ENCODE measurements at places on chromosomes 1 and 21. TPM values are rescaled to one million over a fixed set of nuclear protein-coding genes. Genes with fewer than 3 reads are reported as not detected.

- DNase-seq = no peak
Observed at GRCh38 chr1:2463396-2463795, 12.7 kb upstream of the PLCH2 start.

DNA sequence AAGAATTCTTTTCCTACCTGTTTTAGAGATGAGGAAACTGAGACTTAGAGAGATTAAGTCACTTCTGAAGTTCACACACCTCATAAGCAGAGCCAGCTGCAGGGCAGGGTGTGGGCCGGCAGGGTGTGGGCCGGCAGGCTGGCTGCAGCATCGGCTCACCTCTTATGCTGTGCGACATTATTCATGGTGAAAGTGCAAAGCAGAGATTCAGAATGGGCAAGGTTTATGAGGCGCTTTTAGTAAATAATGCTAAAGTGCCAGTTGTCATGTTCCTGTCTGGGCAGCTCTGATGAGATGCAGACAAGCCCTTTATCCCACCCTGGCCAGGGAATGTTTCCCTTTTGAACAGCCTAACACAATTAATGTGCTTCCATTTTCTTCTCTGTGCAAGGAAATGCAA lies 14.6 kb downstream of the MAB21L3 start:
- DNase-seq = no peak

DNA sequence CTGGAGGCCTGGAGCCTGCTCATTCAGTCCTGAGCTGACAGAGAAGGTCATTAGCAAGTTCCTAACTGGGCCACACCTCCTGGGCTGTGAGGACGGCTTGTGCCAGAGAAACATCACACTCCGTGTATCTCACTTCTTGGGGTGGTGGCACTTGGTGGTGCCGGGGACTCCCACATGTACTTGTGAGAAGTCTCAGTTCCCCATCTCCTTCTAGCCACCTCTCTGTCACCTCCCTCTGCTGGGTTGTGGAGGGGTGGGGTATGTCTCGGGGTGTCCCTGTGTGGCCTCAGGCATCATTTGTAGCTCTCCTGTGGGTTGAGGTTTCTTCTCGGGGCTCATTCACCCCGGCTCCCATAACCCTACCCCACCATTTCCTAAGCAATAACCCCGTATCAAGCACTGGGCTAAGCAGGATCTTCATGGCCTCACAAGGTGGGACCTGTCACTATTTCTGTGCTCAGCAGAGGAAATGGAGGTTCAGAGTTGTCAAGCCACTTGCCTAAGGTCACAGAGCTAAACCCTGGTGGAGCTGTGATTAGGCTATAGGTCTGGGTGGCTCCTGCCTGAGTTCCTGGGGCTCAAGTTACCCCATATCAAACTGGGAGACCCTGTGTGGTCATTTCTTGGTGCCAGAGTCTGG lies 62.5 kb downstream of the UBIAD1 start:
- DNase-seq = peak; percentile 48

GRCh38 chr1:246508897-246509688 lies 2.0 kb upstream of the SMYD3 start:
- DNase-seq = no peak

DNA sequence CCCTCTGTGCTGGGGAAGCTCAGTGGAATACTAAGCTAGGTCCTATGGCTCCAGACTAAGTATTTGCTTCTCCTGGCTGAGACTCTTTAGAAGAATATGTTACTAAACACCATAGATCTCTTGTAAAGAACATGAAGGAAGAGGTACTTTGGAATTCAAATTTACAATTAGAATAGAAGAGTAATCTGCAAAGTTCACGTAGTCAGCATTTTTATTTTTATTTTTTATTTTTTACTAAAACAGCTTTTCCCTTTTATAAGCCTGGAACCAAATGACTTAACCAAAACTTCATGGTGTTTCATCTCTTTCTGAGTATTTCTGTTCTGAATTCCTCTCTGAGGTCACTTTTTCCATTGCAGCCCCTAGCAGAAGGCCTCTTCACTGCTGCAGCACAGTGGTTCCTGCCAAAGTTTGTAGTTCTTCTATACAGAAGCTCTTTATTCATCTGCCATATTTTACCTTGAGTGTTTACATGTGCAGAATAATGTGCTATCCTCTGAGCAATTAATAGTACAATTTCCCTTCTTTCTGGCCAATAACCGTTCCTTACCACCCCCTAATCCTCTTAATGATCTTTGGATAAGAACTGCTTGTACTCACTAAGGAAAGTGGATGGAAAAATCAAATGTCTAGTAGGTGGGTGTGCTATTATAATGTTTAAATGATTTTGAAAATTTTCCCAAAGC lies 27.2 kb downstream of the TSEN15 start:
- no peak for DNase-seq

DNA sequence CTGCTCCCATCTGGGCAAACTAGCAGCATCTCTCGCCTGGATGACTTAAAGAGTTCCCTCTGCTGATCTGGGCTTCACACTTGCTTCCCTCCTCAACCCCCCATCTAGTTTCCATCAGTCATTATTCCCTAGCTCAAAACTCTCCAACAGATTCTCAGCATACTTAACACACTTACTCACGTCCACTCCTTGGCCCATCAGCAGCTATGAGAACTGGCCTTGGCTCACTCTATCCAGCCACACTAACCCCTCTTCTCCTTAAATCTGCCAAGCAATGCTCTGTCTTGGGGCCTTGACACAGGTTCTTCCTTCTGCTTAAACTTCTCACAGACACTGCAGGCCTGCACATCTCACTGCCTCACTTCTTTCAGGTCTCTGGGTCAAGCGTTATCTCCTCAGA lies 41.6 kb downstream of the GNG12 start:
- no peak for DNase-seq

DNA sequence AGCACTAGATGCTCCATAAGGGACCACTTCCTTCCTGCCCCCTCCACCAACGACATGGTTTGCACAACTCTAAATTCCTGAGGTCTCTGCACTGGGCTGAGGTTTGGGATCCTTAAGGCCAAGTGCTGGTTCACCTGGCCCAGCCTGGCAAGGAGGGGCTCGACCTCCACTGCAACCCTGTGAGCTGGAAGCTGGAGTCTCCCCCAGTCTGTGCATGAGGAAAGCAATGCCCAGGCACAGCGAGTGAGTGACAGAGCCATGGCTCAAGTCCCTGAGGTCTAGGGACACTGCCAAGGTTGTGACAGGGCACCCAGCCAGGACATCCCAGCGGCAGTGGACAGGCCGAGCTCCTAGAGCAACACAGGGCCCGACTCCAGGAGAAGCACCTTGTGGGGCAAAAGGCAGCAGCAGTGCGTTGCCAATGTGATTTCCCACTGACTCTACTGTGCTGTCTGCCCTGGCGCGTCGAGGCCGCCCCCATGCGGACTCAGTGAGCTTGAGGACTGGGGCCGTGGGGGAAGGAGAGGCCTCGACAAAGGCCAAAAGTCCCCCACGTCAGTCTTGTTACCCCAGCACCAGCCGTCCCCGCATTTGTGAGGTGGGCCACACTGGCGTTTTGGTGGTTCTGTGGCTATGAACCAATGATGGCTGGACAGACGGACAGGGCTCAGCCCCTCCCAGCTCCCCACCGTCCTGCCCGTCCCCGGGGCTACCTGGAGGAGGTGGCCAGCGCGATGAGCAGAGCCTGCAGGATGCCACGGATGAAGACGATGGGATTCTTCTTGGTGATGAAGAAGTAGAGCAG lies 30.0 kb downstream of the PODN start:
- DNase-seq = no peak

DNA sequence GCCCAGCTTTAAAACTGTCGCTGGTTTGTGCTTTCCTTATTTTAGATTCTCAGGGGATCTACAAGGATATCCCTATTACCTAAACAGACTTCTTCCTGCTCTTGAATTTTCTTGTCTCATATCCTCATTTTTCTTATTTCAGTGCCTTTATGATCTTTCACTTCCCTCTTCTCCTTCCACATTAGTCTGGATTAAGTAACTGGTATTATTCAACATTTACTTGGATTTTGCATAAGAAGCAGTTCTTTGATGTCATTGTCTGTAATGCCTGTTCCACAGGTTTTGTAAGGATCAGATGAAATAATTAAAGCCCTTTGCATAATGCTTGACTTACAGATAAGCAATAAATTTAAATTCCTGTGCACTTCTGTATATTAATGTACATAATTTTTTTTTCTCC lies 26.5 kb downstream of the CXADR start:
- DNase-seq = no peak

- DNase-seq = no peak
Observed at GRCh38 chr1:9397997-9398526, 105.4 kb downstream of the SPSB1 start.

- DNase-seq = no peak
Observed at GRCh38 chr1:89190017-89190416, 8.7 kb downstream of the GBP4 start.

DNA sequence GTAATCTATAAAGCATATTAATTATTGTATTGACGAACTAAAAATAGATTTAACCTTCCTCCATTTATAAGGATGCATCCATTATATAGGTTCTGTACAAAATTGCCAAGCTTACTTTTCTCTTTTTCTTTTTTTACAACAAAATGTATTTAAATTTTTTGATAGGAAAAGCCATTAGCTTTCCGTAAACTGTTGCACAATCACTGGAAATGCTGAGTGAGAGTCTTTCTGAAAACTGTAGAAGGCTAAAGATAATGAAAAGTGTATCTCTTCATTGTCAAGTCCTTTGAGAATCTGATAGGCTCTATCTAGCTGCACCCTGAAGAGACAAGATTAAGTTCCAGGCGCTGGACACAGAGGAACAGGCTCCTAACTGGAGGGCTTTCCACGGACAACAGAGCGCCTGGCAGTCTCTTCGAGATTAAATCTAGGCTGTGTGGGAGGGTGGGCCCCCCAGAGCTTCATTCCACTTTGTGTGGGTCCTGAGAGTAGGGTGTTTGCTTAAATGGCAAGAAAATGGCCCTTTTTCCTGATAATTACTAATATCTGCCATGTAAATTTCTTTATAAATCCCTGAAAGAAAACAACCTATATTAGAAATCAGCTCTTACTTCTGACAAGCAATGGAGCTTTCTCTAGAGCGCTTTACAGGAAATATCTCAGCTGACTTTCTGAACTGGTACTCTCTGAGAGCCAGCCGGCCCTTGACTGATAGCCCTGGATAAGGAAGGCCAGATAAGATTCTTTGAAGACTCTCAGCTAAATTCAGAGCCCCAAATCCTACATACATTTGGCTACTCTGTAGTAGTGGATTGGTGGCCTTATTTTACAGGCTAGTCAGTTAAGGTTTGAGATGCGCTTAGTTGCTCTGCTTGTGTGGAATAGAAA lies 108.3 kb downstream of the FMN2 start:
- DNase-seq = no peak

- DNase-seq = no peak
Observed at GRCh38 chr21:14088391-14088790, 122.4 kb downstream of the LIPI start.

DNA sequence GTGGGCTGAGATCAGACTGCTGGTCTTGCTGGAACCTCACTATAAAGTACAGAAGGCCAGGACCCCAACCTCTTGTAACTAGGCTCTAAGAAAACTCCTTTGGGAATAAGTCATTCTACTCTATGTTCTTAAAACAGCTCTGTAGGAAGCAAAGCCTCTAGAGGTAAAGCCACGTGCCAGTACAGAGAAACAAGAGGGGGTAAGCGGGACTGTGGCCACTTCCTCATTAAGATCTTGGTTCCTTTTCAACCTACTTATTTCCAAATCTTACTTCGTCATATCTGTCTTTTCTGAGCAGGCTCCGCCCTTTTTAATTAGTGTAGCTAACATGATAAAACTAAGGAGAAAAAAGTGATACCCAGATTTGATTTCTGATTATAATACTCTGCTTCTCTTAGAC lies 3.8 kb downstream of the NCSTN start:
- DNase-seq = no peak

- no peak for DNase-seq
Observed at GRCh38 chr1:208029381-208030287, 118.7 kb upstream of the CD34 start.

GRCh38 chr21:37658817-37659458 lies 257.3 kb downstream of the KCNJ6 start:
- no peak for DNase-seq

SKI gene
- 137 TPM for total RNA-seq

LMX1A gene
- not detected for total RNA-seq

SERPINC1 gene
- total RNA-seq = 0.72 TPM

Measured in T-cell (primary cell).